ENCODE measurements at places on chromosomes 6 and 20.

DNA sequence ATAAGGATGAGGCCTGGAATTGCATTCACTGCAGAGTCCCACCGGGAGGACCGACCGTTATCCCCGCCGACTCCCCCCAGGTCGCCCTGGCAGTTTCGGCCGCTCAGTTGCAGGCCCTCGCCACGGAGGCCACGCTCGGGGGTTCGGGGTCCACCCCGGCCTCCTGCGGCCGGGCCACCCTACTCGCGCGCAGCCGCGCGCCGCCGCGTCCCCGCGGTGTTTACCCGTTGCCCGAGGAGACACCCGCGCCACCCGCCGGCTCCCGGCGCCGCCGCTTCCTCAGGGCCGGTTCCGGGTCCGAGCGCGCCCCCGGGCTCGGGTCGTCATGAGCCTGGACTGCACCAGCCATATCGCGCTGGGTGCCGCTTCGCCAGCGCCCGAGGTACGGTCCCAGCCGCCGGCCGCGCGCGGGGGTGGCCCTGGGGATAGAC, at the start of gene CCDC170:
TSS of gene CCDC170 (plus strand) at position 214 of the 431 bp plus-strand sequence. CDS start at position 326, 112 bp downstream.
- no peak for DNase-seq

DNA sequence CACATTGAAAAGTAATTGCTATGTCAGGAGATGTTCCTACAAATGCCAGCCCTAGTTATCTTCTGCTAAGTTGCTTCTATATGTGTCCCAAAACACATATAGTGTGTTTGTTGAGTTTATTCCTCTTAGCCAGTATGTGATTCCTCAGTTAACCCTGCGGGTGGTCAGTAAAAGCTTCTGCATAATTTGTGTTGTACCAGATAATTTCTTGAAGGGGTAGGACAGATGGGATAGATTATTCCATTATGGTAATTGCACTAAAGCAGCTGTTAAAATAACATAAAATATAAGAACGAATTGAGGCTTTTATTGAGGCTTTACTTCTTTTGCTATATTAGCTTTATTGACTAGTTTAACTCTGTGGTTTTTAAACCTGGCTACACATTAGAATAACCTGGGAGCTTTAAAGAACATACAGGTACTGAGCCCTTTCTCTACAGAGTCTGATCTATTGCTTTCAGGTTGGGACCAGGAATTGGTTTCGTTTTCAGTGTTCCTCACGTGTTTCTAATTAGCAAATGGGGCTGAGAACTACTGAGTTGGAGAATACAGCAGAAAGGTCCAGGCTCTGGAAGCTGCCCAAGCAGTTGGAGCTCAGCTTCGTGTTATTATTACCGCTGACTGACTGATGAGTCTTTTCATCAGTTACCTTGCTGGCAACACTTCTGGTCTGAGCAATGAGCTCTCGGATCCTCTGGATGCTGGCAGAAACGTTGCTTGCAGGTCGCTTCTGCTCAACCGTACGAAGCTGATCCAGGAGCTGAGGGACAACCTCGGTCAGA, 56.9 kb downstream of the FAM229B start:
- no peak for DNase-seq

DNA sequence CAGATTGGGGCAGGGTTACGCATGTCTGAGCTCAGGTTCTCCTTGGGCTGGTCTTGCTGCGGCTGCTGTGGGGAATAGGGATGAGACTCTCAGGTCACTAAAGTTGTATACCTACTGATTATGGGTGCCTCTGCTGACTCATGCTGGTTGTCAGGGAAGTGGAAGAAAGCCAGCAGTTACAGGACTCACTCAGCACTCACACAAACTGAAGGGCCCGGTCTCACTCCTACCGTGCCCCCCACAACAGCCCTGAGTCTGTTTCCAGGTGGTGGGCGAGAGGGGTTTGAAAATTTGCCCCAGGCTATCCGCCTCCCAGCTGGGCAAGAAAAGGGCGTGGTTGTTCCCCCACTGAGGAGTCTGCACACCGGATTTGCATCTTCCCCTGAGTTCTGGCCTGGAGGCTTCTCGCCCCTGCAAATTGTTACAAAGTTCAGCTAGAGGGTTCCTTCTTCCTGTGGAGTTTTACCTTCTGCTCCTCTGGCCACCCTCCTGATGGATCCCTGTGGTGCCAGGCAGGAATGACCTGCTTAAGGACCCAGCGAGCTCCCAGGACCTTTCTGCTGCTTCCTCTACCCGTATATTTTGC, 659.2 kb downstream of the HDGFL1 start:
- DNase-seq: no peak

DNA sequence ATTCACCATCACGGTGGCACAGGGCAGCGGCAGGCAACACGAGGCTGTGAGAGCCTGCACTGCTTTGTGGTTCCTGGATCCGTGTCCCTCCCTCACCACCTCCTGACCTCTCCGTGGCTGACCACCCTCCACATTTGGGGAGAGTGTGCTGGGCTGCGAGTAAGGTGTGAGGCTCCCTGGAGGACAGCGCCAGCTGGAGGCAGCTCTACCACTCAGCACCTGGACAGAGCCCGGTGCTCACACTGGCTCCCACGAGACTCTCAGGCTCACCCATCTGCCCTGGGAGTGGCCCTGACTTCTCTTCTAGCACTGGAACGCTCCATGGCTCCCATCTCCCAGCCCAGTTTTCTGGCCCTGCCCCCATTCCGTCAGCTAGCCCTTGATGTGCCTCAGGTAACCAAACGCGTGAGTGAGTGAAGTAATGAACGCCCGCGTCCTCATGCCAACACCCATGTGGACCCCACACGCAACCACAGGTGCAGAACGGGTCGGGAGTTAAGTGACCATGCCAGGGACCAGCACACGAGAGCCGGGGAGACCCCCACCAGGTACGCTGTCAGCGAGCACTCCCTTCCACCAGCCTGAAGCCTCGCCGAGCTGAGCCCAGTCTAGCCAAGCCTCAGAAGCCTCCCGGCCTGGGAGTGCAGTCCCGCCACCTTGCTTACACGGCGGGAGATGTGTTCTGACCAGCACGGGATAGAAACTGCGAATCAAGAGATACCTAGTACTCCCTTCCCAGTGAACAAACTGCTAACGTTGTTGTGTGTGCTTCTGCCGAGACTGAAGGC, 137.2 kb downstream of the WDR27 start:
- no peak for DNase-seq

GRCh38 chr20:43800186-43800585, 73.4 kb upstream of the GTSF1L start:
- no peak for DNase-seq

DNA sequence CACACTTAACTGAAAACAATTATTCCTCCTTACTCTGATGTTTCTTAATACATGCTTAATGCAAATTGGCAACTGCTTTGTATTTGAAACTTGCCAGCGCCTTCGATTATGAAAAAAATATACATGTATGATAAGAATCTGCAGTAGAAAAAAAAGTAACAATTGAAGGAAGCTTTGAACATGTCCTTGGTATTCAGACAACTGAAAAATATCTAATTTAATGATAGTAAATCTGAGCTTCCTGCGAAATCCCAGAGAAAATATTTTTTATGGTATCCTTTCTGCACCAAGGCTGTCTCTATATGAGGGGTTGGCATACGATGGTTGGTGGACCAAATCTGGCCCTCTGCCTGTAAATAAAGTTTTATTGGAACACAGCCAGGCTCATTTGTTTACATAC, 186.2 kb downstream of the HDGFL1 start:
- no peak for DNase-seq

All from LNCaP clone FGC (cell line).